GM10248 (cell line): ENCODE measurements at places on chromosomes 16 and 17.

DNA sequence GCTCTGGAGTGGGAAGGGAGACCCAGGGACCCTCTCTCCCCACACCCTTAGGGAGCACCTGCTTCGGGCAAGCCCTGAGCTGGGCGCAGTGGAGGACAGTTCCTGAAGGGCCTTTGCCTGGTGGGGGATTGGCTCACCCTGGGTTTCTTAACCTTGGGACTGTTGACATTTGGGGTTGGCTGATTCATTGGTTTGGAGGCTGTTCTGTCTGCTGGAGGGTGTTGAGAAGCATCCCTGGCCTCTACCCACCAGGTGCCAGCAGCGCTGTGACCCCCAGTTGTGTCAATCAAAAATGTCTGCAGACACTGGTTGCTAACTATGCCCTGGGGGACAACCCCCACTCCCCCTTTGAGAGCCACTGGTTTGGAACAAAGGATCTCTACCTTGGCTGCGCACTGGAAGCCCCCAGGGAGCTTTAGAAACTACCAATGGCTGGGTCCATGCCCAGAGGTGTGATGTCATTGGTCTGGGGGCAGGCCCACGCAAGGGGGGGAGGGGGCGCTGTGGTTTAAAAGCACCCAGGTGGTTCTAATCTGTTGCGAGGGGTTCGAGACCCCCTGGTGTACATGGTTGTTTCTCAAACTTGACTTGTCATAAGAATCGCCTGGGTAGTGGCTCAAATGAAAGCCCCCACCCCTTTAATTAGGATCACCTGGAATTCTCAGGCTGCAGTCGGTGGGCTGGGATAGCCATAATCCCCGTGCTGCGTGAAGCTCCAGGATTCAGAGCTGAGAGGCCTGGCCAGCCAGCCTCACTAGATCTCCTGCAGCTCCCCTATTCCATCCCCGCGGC lies 151.9 kb upstream of the GSE1 start:
- no peak for DNase-seq

GRCh38 chr16:8905795-8906591 lies 23.8 kb downstream of the LITAFD start:
- DNase-seq, result no peak

GRCh38 chr16:10200637-10201586 lies 18.7 kb upstream of the GRIN2A start:
- no peak for DNase-seq

DNA sequence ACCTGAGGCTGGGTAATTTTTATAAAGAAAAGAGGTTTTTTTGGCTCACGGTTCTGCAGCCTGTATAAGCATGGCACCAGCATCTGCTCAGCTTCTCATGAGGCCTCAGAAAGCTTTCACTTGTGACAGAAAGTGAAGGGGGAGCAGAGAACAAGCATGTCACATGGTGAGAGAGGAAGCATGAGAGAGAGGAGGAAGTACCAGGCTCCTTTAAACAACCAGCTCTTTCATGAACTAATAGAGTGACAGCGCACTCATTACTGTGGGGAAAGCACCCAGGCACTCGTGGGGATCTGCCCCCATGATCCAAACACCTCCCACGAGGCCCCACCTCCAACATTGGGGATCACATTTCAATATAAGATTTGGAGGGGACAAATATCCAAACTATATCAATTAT lies 86.8 kb downstream of the USP32 start:
- peak; percentile 35 for DNase-seq

DNA sequence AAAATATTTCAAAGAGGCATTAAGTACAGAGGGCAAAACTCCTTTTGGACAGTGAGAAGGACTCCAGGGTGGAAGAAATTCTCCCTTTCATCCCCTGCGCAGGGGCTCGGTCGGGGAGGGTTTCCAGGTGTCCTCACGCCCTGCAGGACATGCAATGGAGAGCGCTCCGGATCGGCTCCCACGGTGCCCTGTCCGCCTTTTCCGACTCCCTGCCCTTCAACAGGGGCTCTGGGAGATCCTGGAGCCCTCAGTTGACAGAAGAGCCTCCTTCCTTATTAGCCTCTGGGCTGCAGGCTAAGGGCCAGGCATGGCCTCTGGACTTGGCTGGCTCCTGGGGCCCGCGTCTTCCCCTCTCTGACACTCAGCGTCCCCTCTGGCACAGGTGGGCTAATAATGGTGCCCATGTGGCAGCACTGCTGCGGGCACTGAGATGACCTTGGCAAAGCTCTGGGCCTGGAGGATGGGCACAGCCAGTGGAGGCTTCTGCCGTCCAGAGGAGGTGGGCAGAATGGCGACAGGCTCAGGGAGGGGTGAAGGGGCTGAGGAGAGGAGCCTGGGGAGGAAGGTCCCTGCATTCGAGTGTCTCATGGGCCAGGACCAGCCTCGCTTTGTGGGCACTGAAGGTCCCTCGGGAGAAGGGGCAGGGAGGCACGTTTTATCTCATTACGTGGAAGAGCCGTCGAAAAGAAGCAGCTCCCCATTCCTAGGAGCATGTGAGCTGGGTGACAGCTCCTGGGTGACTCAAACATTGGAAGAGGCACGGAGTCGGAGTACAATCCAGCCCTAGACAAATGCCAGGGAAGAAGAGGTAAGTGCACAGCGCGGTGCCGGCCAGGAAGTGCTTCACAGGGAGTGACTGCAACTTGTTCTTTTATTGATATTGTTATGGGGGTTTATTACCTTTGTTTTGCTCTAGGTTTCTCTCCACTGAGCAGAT lies 161.7 kb downstream of the IRF8 start:
- no peak for DNase-seq

DNA sequence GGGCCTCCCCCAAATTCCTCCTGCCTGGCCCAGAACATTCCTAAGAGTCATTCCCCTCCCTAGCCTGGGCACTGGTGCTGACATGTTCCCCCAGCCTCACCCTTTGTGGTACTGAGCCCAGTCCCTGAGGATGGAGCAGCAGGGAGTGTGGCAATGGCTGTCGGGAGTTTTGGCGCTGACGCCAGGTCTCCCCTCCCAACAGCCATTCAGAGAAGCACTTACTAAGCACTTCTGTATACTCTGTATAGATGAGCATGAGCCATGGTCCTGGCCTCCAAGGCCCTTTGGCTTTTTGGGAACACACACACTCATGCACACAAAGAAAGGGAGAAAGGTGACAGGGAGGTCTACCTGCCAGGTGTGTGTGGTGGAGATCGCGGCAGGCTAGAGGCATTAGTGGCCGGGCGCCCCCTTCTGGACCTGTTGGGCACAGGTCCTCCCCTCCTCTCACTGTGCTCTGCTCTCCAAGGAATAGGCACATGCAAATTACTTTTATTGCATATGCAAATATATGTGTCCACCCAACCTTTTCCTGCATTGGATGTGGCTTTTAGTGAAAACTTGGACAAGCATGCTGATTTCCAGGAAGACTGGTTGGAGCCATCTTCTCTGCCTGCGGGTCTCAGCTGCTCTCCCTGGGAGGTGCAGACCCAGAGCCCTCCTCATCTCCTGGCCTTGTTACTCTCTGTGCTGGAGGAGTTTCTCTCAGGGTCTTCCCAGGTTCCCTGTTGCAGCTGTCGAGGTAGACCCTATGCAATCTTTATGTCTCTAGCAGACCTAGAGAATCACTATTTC lies 17.4 kb upstream of the C17orf107 start:
- peak; percentile 79 for DNase-seq

GRCh38 chr17:35708149-35708548 lies 23.3 kb upstream of the RASL10B start:
- peak; percentile 22 for DNase-seq

DNA sequence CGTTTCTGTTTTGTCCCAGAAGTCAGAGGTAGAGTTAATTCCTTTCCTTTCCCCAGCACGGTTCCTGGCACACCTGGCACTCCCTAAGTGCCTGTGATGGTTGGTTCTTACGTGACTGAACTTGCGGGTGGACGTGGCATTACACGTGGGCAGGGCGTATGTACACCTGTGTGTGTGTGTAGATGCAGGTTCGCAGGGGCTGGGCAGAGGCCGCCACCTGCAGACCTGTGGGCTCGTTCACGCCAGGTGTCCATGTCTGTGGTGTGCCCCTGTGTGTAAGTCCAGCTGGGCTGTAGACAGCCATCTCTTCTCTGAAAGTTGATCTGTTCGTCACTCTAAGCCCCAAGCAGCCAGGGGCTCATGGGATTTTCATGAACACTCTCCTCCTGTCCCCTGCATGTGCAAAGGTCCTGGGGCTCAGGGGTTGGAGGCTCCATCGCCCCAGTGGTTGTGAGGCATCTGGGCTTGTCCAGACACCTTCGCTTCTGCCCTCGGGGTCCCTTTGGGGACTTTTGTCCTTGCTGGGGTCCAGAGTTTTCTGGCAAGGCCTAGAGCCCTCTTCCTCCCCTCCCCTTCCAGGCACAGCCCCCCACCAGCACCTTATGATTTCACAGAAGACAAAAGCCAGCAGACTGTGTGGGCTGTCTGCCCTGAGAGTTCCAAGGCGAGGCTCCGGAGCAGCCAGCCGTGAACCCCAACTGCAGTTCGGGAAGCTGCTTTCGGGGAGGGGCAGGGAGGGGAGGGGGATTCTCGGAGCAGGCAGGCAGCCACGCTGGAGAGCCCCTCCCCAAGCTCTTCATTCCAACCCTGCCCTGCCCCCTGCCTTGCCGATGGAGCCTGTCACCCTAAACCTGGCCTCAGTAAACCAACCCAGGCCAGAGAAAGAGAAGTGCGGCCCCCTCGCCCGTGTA lies 5.4 kb upstream of the FSCN2 start:
- no peak for DNase-seq

GRCh38 chr17:78802008-78802407 lies 19.9 kb upstream of the CYTH1 start:
- DNase-seq, result no peak

DNA sequence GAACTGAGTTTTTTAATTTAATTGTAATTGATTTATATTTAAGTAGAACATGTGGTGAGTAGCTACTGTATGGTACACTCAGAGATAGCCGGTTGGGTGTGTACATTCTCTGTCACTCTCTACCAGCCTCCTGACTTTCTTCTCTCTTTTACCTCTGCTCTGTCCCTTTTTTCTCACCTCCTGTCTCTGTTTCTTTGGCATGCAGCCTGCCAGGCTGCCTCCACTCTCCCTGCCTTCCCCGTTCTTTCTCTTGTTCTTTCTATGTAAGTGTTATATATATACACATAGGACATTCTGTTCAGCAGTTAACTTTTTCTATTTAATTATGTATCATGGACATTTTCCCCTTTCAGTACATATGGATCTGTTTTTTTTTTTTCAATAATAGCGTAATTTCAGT lies 50.8 kb downstream of the MRTFB start:
- DNase-seq, result no peak

GRCh38 chr17:10018461-10018891 lies 113.4 kb upstream of the RCVRN start:
- peak; percentile 58 for DNase-seq

DNA sequence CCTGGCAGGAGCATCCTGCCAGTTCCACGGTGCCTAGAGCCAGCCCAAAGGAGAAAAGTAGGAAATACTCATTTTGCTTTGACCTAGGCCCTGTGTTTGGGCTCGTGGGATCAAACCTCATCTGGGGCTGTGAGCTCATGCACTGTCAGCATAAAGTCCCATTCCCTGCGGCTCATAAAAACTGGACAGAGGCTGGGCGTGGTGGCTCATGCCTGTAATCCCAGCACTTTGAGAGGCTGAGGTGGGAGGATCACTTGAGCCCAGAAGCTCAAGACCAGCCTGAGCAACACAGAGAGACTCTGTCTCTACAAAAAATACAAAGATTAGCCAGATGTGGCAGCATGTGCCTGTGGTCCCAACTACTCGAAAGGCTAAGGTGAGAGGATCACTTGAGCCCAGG lies 17.9 kb downstream of the ATP6V0D1 start:
- DNase-seq, result no peak

DNA sequence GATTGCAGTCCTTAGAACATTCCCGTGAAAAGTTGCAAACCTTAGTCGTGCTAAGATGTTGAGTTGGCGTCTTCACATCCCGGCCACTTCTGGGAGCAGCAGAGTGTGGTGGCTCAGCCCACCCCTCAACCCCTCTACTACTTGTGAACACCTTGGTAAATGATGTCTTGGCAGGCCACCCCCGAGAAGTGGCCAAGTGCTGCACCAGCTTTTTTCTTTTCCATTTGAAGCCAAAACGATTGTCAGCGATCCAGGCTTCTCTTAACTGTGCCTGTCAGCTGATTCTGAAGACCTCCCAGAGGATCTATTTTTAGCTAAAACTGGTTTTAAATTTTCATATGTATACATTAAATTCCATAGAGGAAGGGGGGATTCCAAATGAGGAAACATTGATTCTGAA lies 247.5 kb downstream of the CDH13 start:
- no peak for DNase-seq

- DNase-seq, result peak; percentile 4
Observed at GRCh38 chr16:23324727-23325126, 22.6 kb downstream of the SCNN1B start.

GRCh38 chr17:55577687-55578086 lies 66.4 kb upstream of the SMIM36 start:
- DNase-seq, result no peak

DNA sequence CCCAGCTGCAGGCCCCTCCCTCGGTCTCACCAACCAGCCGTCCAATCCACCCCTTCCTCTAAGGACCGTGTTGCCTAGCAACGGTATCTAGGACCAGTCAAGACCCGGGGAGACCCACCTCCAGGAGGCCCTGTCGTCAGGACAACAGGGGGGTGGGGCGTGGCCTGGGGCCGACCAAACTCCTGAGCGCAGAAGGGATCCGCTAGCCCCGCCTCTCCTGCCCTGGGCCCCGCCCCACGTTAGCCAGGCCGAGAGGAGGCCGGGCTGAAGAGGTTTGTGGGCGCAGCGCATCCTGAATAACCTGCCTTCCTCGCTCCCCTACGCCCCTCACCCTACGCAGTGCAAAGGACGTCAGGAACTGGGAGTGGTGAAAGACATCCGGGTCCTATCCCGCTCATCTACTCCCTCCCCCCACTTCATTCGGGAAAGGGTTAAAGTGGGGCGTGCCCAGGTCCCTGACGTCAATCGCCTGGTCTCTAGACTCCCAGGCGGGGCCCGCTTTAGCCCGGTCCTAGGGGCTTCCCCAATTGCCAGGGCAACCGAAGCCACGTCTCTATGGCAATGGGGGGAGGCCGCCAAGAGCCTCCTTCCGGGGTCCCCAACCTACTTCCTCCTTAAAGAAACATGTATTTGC lies 14.7 kb downstream of the DLG4 start:
- DNase-seq, result peak; percentile 96
